Heart right ventricle (tissue), 16 donors: ENCODE measurements at places on chromosomes 1 and 21. TPM values are rescaled to one million over a fixed set of nuclear protein-coding genes. Genes with fewer than 3 reads are reported as not detected.

GRCh38 chr1:170518965-170519364, 13.0 kb upstream of the GORAB start:
- H3K36me3 ChIP-seq, result no peaks in the 10 kb centered on the region
- H3K4me1 ChIP-seq, result no peaks in the 10 kb centered on the region

DNA sequence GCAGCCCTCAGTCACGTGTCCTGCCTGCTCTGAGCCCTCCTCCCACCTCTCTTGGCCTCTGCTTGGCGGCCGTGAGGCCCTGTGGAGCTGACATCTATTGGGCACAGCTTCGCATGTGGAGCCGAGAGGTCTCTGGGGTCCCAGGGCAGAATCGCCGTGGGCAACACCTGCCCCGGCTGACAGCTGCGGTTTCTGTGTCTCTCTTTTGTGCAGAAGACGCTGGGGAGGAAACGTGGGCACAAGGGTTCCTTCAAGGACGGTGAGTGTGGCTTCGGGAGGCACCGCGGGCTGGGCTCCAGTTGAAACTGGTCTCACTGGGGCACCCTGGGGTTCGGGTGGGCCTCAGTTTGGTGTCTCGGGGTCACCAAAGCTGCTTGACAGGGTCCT, 11.5 kb downstream of the ARHGEF16 start:
- H3K36me3 ChIP-seq, result no peaks in the 10 kb centered on the region
- no peak overlapping the region for H3K4me3 ChIP-seq
- H3K27ac ChIP-seq, result no peak overlapping the region
- peak; percentile 8 for DNase-seq

DNA sequence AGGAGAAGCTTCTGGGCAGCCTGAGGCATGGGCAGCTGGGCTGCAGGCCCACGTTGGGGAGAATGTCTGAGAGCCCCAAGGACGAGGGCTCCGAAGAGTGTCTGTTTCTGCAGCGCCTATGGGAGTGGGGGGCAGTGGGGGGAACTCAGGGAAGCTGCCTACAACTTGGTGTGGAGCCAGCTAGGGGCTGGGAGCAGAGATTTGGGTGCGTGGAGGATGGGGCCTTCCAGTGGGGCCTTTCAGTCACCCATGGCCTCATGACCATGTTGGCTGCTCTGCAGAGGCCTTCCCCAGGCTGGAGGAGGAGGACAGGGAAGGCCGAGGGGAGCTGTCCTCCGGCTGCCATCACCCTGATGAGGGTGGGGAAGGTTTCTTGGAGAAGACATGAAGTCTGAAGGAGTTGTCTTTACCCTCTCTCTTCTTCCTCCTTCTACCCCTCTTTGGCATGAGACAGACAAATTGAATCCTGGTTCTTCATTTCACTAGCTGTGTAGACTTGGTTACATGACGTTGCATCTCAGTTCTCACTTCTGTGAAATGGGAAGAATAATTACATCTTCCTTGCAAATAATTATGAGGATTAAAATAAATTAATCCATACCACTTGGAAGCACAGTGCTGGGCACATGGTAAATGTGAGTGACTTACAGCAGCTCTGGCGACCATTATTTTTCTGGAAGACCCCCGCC, 8.3 kb downstream of the PPFIA4 start:
- H3K4me1 ChIP-seq, result peaks cover 25% of the 10 kb centered on the region
- no peaks in the 10 kb centered on the region for H3K27me3 ChIP-seq
- H3K4me3 ChIP-seq, result no peak overlapping the region
- no peak overlapping the region for H3K27ac ChIP-seq
- no peak for DNase-seq
- no peaks in the 10 kb centered on the region for H3K36me3 ChIP-seq

DNA sequence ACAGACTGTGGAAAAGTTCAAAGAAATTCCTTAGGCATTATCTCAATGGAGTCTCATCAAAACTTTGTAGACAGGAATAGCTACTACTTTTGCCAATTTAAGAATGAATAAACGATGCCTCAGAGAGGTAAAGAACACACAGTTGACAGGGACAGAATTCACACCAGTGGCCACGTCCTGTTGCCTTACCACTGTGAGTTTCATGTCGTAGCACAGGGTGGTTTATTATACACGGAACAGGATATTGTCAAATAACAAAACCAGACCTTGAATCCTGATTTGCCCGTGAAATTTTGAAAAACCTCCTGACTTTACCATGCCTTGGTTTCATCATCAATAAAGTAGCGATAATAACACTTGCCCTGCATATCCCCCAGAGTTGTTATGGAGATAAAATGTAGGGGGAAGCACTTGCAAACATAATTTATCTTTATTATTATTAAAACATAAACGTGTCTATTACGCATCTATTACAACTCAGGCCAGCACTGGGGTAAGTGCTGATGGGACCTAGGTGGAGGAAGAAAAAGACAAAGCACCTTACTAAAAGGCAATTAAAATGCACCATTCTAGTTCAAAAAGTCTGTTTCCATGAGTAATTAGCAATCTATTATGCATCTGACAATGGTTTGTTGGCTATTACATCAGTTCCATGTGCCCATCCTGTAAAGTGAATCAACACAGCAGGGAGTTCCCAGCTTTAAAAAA, 408.1 kb upstream of the RUNX1 start:
- no peak overlapping the region for H3K27ac ChIP-seq
- H3K36me3 ChIP-seq, result no peaks in the 10 kb centered on the region
- no peaks in the 10 kb centered on the region for H3K27me3 ChIP-seq
- H3K4me3 ChIP-seq, result no peak overlapping the region
- no peaks in the 10 kb centered on the region for H3K4me1 ChIP-seq

- no peak overlapping the region for H3K27ac ChIP-seq
- no peak overlapping the region for H3K4me3 ChIP-seq
- H3K27me3 ChIP-seq, result no peaks in the 10 kb centered on the region
Observed at GRCh38 chr21:46000731-46001641, 19.4 kb downstream of the COL6A1 start.

DNA sequence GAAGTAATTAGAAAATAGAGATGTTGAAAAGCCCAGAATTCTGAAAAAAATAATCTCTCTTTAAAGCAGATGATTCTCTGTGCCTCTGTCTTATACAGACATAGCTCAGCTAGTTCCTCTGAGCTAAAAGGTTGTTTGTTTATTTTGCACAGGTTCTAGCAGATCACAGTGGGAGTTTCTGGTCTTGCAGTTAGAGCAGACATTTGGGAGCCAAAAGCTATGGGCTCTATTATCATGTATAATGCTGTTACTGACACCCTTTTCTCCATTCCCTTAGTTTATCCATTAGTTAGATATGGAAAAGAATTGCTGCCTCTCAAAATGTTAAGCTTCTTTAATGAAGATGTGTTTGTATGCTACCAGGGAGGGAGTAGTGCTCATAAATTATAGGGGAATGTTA, 20.5 kb upstream of the CD55 start:
- no peak for DNase-seq
- no peaks in the 10 kb centered on the region for H3K36me3 ChIP-seq
- no peaks in the 10 kb centered on the region for H3K4me1 ChIP-seq
- H3K27me3 ChIP-seq, result no peaks in the 10 kb centered on the region
- H3K4me3 ChIP-seq, result no peak overlapping the region
- no peak overlapping the region for H3K27ac ChIP-seq

GRCh38 chr1:104105465-104105864, 355.8 kb downstream of the AMY1C start:
- no peak overlapping the region for H3K4me3 ChIP-seq
- no peak overlapping the region for H3K27ac ChIP-seq
- no peak for DNase-seq
- no peaks in the 10 kb centered on the region for H3K36me3 ChIP-seq
- no peaks in the 10 kb centered on the region for H3K4me1 ChIP-seq

GRCh38 chr1:60872426-60873054, 209.8 kb upstream of the NFIA start:
- DNase-seq, result no peak
- H3K27me3 ChIP-seq, result no peaks in the 10 kb centered on the region
- H3K4me1 ChIP-seq, result peaks cover 2% of the 10 kb centered on the region
- H3K36me3 ChIP-seq, result no peaks in the 10 kb centered on the region
- no peak overlapping the region for H3K27ac ChIP-seq

- no peak overlapping the region for H3K27ac ChIP-seq
- H3K4me3 ChIP-seq, result no peak overlapping the region
- no peaks in the 10 kb centered on the region for H3K4me1 ChIP-seq
- peaks cover 38% of the 10 kb centered on the region for H3K27me3 ChIP-seq
Observed at GRCh38 chr1:165279882-165280281, 76.6 kb downstream of the LMX1A start.

DNA sequence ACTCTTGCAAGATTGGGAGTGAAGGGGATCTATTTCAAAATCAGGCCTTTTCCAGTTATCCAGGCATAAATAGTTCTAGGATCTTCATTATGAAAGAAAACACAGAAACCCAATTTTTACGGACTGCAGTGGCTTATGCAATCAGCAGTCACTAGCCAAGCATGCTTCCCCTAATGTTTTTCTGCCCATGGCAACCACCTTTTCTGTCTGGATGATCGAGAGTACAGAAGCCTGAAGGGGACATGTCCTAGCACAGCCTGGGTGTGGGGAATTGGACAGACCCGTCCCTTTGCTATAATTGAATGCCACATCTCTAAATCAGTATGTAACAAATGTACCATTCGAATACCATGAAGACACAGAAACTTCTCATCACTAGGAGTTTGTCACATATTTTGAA, 29.8 kb upstream of the NCAM2 start:
- no peak for DNase-seq
- no peak overlapping the region for H3K27ac ChIP-seq
- H3K36me3 ChIP-seq, result no peaks in the 10 kb centered on the region
- no peak overlapping the region for H3K4me3 ChIP-seq

DNA sequence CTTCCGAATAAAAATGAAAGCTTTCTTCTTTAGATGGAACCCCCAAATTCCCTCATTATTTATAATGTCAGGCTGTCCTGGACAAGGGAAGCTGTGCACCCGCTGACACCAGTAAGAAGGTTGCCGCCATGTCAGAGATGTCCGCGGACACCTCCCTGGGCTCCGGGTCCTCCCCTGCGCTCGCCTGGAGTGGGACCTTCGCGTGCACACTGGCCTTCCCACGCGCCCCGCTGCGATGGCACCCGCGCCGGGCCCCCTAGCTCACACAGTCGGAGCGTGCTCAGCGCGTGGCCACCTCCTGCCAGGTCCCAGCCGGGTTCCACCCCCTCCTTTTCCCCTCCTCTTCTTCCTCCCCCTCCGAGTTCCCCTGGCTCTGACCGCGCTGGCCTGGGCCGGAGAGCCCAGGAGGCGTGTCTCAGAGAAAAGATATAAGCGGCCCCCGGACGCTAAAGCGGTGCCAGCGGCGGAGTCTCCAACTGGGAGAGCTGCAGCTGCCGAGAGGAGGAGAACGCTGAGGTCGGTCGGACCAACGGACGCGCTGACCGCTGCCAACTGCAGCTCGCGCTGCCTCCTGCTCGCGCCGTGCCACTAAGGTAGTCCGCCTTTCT, at the start of gene G0S2:
G0S2 (plus strand) TSS at position 456 of the 608 bp plus-strand sequence. CDS start 273 bp downstream, outside the sequence.
- H3K36me3 ChIP-seq, result no peaks in the 10 kb centered on the region
- peak; percentile 86 for DNase-seq
- H3K27me3 ChIP-seq, result no peaks in the 10 kb centered on the region
- peak within 1 kb of the TSS; percentile 77 for H3K27ac ChIP-seq

DNA sequence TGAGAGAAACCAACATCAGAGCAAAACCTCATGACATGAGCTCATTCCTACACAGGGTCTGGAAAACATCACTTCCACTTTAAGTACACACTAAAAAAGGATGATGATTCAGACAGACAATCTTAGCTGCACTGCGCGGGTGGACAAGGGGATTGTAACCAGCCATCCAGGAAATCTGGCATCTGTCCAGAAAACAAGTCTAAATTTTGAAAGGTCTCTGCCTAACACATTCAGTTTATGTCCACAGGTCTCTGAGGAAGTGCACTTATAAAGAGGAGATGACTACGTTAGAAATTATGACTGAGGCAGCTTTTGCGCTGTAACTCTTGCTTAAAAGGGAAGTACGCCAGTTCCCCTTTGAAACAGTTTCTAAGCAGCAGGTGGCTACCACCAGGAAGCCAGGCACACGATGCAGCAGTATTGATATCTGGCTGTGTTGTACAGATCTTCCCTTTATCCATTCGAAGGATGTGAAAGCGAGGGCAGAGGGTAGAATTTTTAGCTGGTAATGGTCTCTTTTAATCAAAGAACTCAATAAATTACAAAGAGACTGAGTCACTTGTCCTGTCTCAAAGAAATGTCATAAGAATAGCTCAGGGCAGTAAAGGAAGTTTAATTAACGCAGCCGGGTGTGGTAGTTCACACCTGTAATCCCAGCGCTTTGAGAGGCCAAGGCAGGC, 128.0 kb downstream of the SETD4 start:
- peaks cover 29% of the 10 kb centered on the region for H3K4me1 ChIP-seq
- H3K4me3 ChIP-seq, result no peak overlapping the region
- no peaks in the 10 kb centered on the region for H3K36me3 ChIP-seq
- no peaks in the 10 kb centered on the region for H3K27me3 ChIP-seq
- DNase-seq, result peak; percentile 27

DNA sequence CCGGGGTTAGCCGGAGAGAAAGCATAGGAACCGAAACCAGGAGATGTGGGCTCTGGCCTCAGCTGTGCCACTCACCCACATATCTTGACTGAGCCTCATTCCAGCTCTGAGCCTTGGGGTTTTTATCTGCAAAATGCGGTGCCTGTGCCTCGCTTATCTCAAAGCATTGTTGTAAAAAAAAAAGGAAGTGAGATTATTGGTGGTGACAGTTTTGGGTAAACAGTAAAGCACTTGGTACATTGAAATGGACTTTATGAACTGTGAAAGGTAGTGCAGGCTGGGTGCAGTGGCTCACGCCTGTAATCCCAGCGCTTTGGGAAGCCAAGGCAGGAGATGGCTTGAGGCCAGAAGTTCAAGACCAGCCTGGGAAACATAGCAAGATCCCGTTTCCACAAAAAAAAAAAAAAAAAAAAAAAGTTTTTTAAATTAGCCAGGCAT, 3.8 kb downstream of the PTAFR start:
- no peak overlapping the region for H3K27ac ChIP-seq
- no peak overlapping the region for H3K4me3 ChIP-seq
- DNase-seq, result no peak
- H3K27me3 ChIP-seq, result no peaks in the 10 kb centered on the region

- H3K27ac ChIP-seq, result no peak overlapping the region
- H3K27me3 ChIP-seq, result peaks cover 51% of the 10 kb centered on the region
- H3K4me3 ChIP-seq, result no peak overlapping the region
Observed at GRCh38 chr1:37092937-37093336, 58.6 kb upstream of the GRIK3 start.

- H3K27ac ChIP-seq, result no peak overlapping the region
- no peaks in the 10 kb centered on the region for H3K27me3 ChIP-seq
- DNase-seq, result no peak
- no peak overlapping the region for H3K4me3 ChIP-seq
- H3K4me1 ChIP-seq, result peaks cover 84% of the 10 kb centered on the region
- no peaks in the 10 kb centered on the region for H3K36me3 ChIP-seq
Observed at GRCh38 chr1:179029321-179029759, 3.6 kb downstream of the FAM20B start.

GRCh38 chr1:20183616-20184271, 2.2 kb upstream of the UBXN10 start:
- H3K36me3 ChIP-seq, result no peaks in the 10 kb centered on the region
- no peak overlapping the region for H3K27ac ChIP-seq
- DNase-seq, result no peak
- no peak overlapping the region for H3K4me3 ChIP-seq
- H3K4me1 ChIP-seq, result peaks cover 28% of the 10 kb centered on the region

- no peak for DNase-seq
- no peaks in the 10 kb centered on the region for H3K4me1 ChIP-seq
- no peak overlapping the region for H3K4me3 ChIP-seq
- H3K27ac ChIP-seq, result no peak overlapping the region
Observed at GRCh38 chr1:80384083-80384830, 1377.7 kb upstream of the ADGRL4 start.

Gene PUSL1
- 7.6 TPM for total RNA-seq

Gene EPHA2
- total RNA-seq, result 12.3 TPM

Gene CELA3B
- 1.1 TPM for total RNA-seq
